GM18507 (cell line): ENCODE measurements at places on chromosomes 3 and 15.

DNA sequence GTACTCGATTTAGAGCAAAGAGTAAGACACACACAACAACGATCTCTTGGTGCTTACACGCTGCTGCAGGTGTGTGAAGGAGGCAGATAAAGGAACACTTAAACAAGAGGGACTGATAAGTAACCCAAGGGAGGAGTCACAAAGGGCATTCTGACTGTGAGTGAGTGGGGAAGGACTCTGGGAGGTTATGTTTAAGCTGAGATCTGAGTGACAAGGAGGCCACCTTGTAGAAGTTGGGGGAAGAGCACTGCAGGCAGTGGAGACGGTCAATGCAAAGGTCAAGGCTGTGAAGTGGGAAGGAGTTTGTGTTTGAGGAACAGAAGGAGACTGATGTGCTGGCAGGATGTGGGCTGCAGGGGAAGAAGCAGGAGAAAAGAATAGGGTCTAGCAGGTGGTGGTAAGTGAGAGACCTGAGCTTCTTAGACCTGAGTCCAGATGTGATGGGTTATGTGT lies 63.1 kb downstream of the LPP start:
- DNase-seq, result no peak

GRCh38 chr3:150394606-150395005 lies 13.5 kb upstream of the TSC22D2 start:
- DNase-seq, result no peak

- no peak for DNase-seq
These were observed 357.8 kb downstream of the VPS13C start for GRCh38 chr15:61702224-61703020.

GRCh38 chr15:63968122-63968524 lies 78.2 kb downstream of the DAPK2 start:
- DNase-seq, result no peak

- DNase-seq, result no peak
These were observed 46.7 kb upstream of the OXTR start for GRCh38 chr3:8816106-8816505.
